Amniotic stem cell (primary cell): ENCODE measurements at places on chromosomes 1 and 21.

DNA sequence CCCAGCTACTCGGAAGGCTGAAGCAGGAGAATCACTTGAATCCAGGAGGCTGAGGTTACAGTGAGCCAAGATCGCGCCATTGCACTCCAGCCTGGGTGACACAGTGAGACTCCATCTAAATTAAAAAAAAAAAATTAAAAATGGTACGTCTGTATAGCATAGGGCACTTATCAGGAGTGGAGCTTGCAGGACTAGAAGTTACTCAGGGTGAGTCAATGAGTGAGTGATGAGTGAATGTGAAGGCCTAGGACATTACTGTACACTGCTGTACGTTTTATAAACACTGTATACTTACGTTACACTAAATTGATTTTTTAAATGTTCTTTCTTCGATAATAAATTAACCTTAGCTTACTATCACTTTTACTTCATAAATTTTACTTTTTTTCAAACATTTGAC, 183.6 kb downstream of the NR5A2 start:
- DNase-seq, result no peak

DNA sequence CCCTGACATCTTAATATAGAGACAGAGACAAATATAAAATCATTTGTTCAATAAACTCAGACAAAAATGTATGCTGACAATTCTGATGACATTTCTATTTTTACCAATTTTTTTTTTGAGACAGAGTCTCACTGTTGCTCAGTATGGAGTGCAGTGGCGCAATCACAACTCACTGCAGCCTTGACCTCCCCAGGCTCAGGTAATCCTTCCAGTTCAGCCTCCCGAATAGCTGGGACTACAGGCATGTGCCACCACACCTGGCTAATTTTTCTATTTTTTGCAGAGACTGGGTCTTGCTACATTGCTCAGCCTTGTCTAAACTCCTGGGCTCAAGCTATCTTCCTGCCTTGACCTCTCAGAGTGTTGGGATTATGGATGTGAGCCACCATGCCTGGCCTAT, 13.6 kb upstream of the SIKE1 start:
- DNase-seq, result no peak

DNA sequence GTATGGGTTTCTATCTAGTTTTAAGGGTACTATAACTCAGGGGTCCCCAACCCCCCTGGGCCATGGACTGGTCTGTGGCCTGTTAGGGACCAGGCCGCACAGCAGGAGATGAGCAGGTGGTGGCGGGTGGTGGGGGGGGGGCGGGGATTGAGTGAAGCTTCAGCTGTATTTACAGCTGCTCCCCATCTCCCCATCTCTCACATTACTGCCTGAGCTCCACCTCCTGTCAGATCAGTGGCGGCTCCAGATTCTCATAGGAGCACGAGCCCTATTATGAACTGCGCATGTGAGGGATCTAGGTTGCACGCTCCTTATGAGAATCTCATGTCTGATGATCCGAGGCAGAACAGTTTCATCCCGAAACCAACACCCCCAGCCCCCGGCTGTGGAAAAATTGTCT, 95.1 kb upstream of the SLC45A1 start:
- no peak for DNase-seq

GRCh38 chr1:239723776-239724367, 337.5 kb downstream of the CHRM3 start:
- no peak for DNase-seq

- no peak for DNase-seq
These were observed 41.4 kb downstream of the TARBP1 start for GRCh38 chr1:234437423-234438171.

DNA sequence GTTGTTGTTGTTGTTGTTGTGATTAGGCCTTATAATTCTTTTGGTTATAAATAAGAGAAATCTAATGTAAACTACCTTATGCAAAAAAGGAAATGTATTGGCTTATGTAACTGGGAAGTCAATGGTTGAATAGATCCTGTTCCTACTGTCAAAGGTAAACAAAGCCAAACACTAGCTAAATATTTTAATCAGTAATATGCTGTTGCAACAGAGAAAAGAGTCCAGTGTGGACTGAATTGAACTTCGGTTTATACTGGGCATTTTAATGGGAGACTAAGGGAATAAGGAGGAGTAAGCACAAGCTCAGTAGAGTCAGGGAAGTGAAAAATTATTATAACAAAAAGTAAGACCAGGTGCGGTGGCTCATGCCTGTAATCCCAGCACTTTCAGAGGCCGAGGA, 15.4 kb downstream of the MSH4 start:
- DNase-seq, result no peak

GRCh38 chr1:232486454-232487207, 143.3 kb downstream of the SIPA1L2 start:
- DNase-seq, result no peak

GRCh38 chr1:166062421-166063070, 104.3 kb downstream of the FAM78B start:
- DNase-seq, result no peak

DNA sequence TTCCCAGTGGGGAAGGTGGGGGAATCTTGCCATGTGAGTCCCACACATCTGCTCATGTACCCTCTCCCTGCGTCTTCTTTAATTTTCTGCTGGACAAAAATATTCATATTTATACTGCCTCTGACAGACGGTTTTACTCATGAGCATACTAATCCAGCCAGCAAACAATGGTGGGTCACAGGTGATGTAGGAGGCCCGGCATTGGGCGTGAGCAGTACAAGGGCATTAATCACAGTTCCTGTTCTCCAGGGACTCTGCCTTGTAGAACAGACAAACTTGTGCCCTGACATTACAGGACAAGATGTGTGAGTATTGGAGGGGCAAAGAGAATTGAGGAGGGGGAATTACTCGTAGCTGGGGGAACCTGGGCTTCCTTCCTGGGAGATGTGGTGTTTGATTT, 25.0 kb downstream of the MTARC1 start:
- DNase-seq, result no peak

- no peak for DNase-seq
These were observed 2.2 kb downstream of the RNF19B start for GRCh38 chr1:32962248-32962896.

- no peak for DNase-seq
These were observed 214.0 kb downstream of the ZC3H11B start for GRCh38 chr1:219398815-219399396.

DNA sequence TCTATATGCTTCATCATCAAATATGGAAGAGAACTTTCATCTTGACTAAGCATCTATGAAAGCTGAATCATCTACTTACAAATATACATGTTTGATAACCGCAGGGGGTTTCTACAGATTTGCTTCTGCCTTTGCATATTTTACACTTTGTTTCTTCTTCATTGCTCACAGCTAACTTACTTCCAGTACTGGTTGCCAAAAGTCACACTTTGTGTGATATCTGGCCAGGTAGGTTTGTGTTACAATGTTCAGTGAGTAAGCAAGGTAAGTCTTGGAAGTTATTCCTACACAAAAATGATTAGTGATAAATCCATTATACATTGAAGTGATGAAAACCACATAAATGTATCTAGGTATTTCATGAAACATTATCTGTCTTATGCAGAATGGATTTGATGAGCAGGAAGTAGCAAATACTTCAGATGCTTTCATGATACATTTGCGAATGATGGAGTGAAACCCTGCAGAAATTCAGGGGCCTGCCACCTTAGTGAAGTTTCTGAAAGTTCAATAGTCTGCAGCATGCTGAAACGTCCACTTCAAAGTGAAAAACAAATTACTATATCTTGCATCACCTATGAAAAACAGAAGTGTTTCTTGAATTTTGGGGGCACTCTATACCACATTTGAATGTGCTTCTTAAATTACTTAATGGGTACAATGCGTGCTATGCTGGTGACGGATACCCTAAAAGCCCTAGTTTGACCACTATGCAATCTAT, 187.3 kb downstream of the ATP6V1G3 start:
- DNase-seq, result no peak

DNA sequence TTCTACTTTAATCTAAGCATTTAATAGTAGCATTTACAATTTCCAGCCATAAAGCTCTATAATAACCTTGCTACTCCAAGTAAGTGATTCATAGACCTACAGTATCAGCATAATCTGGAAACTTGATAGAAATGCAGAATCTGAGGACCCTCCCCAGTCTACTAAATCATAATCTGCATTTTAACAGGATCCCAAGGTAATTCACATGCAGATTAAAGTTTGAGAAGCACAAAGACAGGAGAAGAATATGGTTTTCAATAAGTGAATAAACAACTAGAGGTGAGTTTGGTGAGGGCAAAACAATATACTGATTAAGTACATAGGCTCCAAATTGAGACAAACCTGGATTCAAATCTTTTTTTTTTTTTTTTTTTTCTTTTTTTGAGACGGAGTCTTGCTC, 57.4 kb downstream of the PRPF38A start:
- no peak for DNase-seq

GRCh38 chr1:111878091-111878490, 111.4 kb downstream of the KCND3 start:
- no peak for DNase-seq

DNA sequence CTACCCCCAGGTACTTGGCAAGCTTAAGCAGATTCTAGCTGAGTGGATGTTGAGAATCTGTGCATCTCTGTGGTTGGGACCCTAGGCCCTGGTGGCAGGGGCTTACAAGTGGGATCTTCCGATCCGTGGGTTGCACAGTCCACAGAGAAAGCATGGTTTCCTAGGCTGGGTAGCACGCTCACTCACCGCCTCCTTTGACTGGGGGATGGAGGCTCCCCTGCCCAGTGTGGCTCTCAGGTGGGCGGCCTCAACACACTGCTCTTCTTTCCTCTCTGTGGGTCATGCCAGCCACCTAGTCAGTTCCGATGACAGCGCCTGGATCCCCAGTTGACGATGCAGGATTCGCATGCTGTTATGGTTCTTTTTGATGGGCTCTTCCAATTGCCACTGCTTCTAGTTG, 639.5 kb upstream of the ADAMTS5 start:
- DNase-seq, result no peak

GRCh38 chr1:156747742-156748669, 3.5 kb downstream of the HDGF start:
- DNase-seq, result no peak

DNA sequence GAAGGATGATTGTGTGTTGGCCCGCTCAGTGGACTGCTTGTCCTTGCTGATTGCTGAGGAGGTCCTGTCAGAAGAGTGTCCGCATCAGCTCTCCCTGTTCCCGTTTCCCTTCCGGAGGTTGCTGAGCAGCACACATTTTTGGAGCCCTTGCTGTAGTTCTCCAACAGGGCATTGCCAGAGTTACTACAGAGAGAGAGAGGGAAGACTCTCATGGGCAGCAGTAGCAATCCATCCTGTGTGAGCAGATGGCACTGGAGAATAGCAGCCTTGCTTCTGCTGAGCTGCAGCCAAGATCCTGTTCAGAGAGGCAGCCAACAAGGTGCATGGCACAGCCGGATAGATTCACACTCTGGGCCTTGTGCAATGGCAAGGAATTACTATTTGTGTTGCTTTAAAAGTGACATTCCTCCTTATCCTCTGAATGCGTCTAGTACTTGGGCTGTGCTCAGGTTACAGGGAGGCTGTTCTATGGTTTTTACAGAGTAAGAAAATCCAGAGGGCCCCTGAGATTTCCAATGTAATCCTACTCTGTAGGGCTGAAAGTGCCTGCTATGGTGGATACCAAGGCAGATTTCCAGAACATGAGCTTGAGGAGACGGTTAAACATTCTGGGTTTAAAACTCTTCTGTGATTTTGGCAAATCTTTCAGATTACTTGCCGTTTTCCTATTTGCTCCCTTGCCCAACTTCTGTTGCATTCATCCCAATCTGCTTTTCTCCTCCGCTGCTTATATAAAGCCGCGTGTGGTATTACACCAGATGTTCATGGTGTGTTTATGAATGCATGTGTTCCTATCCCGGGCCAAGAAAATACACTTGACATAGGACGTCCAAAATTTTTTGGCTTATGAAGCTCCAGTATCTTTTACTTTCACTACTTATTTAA, 27.4 kb downstream of the AK4 start:
- no peak for DNase-seq

DNA sequence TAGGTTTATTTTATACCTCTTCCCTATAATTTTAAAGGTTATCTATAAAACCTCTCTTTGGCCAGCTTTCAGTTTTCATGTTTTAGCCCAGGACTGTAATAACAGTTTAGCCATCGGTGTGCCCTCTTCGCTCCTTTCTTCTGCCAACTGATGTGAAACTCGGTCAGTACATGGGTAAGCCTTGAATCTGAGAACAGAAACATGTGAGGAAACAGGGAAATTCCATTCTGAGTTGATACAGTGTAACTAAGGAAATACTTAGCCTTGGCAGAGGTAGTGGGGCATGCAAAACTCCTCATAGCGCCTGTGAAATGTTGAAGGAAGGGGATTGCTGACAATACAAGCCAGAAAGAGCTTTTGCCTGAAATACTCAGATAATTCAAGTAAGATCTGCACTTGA, 465.2 kb downstream of the NCAM2 start:
- no peak for DNase-seq

- no peak for DNase-seq
These were observed 10.3 kb downstream of the LIX1L start for GRCh38 chr1:145947551-145947950.

DNA sequence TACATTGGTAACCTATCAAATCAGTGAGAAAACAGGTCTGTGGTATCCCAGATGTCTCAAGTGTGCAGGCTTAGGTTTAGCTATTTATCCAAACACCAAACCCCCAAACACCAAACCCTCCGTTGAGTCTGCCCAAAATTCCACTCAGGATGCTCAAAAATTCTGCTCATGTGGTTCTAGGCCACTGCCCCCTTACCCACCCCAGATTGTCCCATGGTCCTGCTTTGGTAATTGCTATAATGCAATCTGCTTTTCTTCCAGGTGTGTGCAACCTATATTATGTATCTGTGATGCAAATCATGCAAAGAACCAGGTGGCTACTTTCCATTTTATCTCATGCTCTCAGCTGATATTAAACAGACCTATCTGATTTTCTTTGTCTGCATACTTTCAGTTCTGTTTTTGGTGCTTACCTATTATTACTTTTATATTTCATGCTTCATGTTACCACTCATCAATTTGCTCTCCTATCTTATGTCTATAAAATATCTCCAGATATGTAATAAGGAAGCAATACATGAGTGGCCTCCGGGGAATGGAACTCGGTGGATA, 123.7 kb downstream of the TOMM20 start:
- DNase-seq, result no peak

DNA sequence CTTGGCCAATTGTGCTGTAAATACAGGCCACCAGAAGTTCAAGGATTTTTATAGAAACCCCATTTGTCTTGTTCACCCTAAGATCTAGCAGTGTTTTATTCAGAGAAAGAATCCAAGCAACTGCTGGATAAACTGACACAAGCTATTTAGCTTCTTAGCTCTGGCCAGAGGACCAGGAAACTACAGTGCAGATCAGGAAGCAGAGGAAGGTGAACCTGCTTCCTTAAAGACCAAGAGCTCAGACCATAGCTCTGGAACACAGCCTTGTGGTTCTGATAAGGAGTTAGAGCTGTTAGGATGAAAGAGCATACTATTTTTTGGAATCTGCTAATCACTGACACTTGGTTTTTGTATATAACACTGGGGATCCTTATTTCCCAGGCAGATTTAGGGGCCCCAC, 5.2 kb upstream of the CCDC17 start:
- no peak for DNase-seq

DNA sequence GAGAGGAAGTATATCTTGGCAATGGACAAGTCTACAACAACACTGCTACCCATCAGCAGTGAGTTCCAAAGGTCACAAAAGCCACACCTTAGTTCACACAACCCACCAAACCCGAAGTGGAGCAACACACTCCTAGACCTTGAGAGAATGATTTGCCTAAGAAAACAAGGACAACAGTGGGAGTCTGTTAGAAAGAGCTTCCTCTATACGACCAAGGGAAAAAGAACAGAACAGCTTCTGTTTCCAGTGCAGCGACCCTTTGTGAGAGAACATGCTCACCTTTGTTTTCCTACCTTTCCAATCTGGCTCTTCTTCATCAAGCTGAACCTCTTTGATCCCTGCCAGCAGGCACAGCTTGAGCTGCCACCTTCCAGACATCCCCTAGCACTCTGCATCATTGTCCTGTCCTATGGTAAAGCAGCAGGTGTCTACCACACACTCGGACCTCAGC, 56.7 kb upstream of the PALMD start:
- no peak for DNase-seq
